ENCODE measurements at places on chromosomes 11 and 22.
A peak's percentile ranks its signal among the peaks of the same experiment; 100 is the strongest.

DNA sequence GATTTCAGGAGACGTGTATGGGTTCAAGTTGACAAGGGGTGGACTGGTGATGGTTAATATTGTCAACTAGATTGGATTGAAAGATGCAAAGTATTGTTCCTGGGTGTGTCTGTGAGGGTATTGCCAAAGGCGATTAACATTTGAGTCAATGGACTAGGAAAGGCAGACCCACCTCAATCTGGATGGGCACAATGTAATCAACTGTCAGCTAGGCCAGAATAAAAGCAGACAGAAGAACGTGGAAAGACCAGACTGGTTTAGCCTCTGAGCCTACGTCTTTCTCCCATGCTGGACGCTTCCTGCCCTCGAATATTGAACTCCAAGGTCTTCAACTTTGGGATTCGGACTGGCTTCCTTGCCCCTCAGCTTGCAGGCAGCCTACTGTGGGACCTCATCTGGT, 1.7 kb upstream of the YPEL4 start:
- no peak for DNase-seq

GRCh38 chr11:120883404-120884080, 140.4 kb upstream of the TBCEL start:
- DNase-seq, result peak; percentile 5

- DNase-seq, result peak; percentile 71
These were observed 153.9 kb downstream of the TEAD1 start for GRCh38 chr11:12827929-12828812.

DNA sequence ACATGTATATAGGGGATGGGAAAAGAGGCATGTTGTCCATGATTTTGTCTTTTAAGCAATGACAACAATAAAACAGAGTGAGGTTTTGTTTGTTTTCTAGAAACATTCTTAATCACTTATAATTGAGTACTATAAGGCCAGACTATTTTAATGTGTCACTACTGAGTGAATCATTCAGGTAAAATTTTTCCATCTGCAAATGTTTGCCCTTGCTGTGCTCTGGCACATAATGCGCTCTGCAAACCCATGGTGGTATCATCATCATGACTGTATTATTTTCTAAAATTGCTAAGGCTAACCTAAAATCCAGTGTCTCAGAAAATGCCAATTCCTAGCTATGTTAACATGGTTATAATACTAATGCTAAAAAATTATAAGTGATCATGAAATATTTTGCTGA, 261.2 kb downstream of the CADM1 start:
- DNase-seq, result no peak

GRCh38 chr11:58958500-58958899, 19.2 kb downstream of the GLYATL1 start:
- DNase-seq, result no peak

DNA sequence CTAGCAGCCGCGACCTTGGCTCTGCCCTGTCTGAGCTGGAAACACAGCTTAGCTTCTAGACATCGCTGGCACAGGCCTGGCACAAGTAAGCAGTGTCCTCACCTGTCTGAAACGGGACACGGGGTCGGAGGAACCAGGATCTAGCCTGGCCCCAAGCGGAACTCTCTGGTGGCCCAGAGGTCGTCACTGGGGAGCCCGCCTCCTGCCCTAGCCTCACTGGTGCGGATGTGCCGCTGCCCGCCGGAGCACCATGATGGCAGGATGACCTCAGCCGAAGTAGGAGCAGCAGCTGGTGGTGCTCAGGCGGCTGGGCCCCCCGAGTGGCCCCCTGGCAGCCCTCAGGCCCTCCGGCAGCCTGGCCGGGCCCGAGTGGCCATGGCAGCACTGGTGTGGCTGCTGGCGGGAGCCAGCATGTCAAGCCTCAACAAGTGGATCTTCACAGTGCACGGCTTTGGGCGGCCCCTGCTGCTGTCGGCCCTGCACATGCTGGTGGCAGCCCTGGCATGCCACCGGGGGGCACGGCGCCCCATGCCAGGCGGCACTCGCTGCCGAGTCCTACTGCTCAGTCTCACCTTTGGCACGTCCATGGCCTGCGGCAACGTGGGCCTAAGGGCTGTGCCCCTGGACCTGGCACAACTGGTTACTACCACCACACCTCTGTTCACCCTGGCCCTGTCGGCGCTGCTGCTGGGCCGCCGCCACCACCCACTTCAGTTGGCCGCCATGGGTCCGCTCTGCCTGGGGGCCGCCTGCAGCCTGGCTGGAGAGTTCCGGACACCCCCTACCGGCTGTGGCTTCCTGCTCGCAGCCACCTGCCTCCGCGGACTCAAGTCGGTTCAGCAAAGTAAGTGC, 871 bp downstream of the SLC35E4 start:
- peak; percentile 47 for DNase-seq

- DNase-seq, result no peak
These were observed 29.9 kb downstream of the GLB1L2 start for GRCh38 chr11:134361661-134362060.

- DNase-seq, result peak; percentile 6
These were observed 136.1 kb downstream of the DCDC1 start for GRCh38 chr11:31233425-31233824.

- DNase-seq, result peak; percentile 68
These were observed 1.2 kb downstream of the TSPO start for GRCh38 chr22:43152357-43153071.

GRCh38 chr22:33723915-33724314, 196.4 kb downstream of the LARGE1 start:
- DNase-seq, result no peak

DNA sequence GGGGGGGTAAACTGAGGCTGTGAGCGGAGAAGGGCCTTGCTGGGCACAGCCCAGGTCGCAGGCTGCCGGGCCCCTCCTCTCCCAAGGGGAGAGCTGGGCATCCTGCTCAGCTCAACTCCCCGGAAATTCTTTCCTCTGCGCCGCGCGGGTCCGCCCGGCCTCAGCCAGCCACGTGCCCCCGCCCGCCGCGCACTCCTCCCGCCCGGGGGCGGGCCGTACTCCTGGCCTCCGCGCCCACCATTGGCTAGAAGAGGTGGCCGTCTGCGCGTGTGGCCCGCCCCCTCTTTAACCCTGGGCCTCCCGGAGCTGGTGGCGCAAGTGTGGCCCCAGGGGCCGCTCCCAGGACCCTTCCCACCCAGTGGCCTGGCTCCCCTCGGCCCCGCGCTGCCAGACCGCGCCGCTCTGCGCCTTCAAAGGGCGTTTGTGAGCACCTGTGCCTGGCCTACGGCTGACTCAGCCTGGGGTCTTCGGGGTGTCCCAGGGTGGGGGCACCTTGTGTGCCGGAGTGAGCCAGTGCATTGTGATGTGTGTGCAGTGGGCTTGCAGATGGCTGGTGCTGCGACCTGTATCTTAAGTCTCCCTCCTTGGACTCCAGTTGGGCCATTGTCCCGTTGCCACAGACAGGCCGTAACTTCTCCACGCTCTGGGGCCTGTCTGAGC, 2.0 kb downstream of the MRGPRF start:
- peak; percentile 56 for DNase-seq

DNA sequence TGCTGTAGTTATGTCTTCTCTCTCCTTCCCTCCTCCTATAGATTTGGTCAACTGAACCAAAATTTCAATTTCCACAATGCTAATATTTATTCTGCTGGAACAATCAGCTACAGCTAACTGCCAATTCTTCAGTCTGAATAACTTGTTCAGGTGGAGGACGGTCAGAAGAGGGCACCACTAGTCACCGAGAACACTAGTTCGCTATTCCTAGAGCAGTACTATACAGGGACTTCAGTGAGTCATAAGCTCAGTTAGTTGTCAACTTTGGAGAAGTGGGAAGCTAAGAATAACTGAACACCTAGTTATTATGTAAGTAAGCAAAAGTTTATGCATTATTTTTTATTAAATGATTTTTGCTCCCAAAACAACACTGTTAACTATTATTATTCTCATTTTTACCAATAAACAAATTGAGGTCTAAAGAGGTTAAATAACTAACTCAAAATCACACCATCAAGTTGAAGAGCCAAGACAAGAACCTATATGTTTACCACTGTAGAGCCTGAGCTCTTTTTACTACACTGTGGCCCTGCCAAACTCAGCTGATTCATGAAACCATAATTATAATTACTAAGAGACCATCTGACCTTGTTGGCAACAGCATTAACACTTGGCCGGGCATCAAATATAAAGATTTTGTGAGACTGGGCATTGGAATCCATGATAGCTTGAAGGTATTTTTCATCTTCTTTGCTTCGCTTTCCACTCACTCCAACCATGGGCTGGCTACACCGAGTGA, 59.0 kb downstream of the CEP57 start:
- peak; percentile 67 for DNase-seq

DNA sequence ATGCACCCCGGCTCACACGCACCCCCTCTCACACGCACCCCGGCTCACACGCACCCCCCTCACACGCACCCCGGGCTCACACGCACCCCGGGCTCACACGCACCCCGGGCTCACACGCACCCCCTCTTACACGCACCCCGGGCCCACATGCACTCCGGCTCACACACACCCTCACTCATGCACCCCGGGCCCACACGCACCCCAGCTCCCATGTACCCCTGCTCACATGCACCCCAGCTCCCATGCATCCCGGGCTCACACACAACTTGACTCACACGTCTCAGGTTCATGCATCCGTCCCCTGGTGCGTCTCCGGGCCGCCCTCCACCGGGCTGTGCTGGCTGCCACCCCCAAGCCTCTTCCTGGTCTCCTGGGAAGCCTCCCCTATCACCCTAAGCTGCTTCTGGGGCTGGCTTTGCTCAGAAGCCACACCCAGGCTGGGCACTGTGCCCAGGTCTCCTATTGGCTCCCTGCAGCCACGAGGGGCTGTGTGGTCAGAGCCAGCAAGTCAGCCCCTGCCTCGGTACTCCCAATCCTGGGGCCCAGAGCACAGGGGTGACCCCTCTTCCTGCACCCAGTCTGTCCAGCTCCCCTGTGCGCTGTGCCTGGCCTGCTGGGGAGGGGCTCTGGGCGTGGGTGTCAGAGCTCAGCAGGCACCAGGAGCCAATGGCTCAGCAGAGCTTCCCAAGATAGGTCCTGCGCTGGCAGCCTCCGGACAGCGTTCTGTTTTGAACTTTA, 16.9 kb downstream of the TSPAN4 start:
- peak; percentile 67 for DNase-seq

DNA sequence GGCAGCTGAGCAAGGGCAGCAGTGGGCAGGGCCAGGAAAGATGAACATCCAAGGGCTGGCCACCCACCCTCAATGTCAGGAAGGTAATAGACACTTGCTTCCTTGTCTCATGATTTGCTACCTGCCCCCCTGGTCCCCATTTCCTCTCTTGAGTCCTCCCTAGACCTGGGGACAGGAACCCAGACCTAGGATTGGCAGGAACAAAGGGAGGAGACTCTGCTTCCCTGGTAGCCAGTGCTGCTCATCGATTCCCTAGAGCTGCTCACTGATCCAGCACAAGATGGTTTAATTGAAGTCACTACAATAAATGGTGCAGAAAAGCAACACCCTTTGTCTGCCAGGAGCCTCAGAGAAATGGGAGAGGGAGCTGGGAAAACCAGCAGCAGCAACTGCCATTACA, 67.8 kb upstream of the CHST1 start:
- DNase-seq, result no peak

DNA sequence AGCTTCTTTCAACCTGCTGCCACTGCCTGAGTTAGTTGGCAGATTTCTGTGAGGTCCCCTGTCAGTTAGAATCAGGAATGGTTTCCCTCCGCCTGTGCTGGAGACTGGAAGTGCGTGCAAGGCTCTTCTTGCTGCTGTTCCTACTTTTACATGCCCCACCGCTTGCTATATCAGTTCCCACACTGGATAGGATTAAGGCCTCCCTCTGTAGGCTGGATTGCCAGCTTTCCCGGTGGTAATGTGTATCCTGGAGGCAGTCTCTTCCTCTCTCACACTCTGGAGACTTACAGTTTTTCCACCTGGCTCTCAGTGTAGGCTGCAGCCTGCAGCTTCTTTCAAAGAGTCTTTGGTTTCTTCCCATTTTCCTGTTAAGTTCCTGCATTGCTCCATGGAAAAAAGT, 66.5 kb downstream of the ARHGAP42 start:
- no peak for DNase-seq

- peak; percentile 99 for DNase-seq
These were observed 5.4 kb upstream of the FTH1 start for GRCh38 chr11:61972672-61973475.

- no peak for DNase-seq
These were observed 118.5 kb upstream of the ARHGAP20 start for GRCh38 chr11:110830747-110831146.
